ENCODE measurements at places on chromosomes 4 and X.
A peak's percentile ranks its signal among the peaks of the same experiment; 100 is the strongest.

DNA sequence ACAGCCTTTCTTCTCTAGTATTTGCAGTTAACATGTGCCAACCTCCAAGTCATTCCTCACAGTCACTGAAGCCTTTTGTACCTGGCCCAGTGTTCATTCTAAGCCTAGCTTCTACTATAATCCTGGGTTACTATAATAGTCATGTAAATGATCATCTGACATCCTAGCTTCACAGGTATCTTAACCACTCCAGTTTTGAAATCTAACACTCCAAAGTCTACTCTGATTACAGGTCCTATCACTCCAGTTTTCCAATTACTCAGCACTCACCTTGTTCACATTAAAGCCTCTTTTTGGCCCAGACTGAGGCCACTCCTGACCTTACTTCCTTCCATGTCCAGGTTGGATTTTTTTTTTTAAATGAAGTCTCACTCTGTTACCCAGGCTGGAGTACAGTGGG is 87.6 kb upstream of the ZCCHC13 start:
- no peak for DNase-seq

GRCh38 chr4:88021824-88022223 is 14.4 kb downstream of the PKD2 start:
- DNase-seq = no peak

DNA sequence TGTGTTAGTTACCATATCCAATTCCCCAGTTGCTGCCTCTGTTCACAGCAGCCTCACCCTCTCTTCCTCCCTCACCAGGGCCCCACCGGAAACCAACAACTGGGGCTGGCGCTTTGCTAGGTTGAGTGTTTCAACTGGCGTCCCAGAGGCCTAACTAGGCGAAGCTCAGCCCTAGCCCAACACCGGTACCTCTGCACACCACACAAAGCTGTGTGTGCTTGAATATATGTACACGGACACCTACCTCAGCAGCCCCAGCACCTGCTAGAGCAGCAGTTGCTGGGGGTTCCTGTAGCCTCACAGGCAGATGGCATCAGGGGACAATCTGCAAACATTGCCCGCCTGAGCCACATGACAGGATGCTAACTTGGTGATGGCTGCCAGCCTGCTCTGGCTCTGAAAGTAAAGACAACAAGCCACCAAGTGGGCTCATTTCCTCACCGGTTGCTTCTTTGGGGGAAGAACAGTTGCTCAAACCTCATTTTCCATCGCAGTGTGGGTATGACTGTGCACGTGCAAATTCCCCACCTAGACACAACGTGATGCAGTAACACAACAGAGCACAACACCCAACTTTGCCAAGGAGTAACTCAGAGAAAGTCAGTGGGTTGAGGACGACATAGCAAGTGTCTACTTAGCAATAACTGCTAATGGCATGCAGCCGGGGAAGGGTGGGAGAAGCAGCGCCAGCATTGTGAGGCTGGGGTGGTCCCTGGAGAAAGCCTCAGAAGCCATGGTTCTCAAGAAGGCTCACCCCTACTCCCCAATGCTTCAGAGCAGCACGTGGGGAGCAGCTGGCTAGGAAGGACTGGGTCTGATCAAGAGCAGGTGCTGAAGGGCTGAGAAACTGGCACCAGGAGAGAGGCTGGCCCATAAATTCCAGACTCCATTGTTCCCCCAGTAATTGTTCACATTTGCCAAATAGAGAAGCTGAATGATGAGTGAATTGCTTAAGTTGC is 139.5 kb downstream of the SH3KBP1 start:
- DNase-seq = no peak

DNA sequence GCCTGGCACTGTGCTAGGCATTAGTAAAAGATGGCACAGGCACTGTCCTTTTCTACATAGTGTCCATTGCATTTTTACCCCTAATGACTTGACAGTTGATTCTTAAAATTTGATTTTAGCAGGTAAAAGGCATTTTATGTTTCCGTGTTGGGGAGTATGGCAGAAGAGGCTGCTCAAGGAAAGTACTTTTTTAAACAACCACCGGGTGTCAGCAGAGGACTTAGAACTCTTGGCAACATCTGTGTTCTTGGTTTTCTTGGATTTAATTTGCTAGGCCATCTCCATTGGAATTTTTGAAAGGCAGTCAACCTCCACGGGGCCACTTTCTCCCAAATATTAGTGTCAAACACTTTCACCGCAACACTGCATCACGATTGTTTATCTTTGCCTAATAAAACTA is 102.9 kb downstream of the TSPAN7 start:
- DNase-seq = peak; percentile 38

DNA sequence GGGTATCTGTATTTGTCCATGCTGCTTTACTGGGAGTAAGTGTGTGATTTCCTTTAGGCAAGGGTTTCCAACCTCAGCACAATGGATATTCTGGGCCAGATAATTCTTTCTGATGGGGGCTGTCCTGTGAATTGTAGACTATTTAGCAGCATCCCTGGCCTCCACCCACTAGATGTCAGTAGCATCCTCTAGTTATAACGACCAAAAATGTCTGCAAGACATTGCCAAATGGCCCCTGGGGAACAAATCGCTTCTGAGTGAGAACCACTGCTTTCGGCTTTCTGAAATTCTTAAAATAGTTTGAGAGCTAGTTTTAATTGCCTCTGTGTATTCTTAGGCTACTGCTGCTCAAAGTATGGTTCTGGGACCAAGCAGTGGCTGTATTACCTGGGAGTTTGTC is 81.2 kb upstream of the GPM6B start:
- no peak for DNase-seq

DNA sequence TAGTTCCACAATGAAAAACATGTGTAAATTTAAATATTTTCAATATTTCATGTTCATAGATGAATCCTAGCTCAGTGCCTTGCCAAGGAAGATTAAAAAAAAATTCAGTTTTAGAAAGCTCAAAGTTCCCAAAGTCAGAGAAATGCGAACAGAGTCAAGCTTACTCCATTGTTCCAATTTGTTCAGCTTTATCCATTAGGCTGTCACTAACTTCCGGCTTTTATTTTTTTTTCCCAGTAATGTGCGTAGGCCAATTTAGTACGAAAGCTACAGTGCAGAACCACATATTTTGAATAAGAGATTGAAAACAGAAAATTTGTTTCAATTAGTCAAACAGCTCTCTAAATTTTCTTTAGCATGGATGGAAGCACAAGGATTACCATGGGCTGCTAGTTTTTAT is 23.1 kb upstream of the KLHL2 start:
- DNase-seq = no peak

GRCh38 chrX:51461053-51462044 is 35.0 kb downstream of the NUDT11 start:
- DNase-seq = peak; percentile 31

GRCh38 chr4:150501009-150501727 is 80.8 kb upstream of the MAB21L2 start:
- DNase-seq = no peak

GRCh38 chrX:18887825-18888212 is 96.1 kb downstream of the PHKA2 start:
- no peak for DNase-seq

GRCh38 chr4:61182915-61183314 is 17.2 kb upstream of the ADGRL3 start:
- no peak for DNase-seq

- no peak for DNase-seq
Measured at GRCh38 chrX:17544821-17545220, 169.8 kb downstream of the NHS start.

GRCh38 chrX:41090568-41091238 is 5.5 kb downstream of the USP9X start:
- DNase-seq = no peak
